ENCODE measurements at places on chromosomes 12 and 14.

DNA sequence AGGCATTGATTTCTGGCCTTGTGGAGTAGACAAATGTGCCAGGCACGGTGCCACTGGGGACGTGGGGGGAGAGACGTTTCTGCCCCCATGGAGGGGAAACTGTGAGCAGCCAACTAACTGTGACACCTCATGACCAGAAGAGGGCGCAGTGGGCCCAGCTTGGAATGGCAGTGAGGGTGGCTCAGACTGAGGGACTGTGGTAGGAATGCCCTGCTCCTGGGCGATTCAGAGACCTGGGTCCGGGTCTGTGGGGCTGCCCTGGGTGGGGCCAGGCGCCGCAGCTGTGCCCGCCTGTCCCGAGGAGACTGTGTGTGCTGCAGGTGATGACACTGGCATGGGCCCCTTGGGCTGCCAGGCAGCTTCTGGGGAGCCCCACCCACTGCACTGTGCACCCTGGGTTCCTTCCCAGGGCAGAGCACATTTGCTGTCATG, 60.6 kb downstream of the SLC25A47 start:
- DNase-seq: peak; percentile 75

DNA sequence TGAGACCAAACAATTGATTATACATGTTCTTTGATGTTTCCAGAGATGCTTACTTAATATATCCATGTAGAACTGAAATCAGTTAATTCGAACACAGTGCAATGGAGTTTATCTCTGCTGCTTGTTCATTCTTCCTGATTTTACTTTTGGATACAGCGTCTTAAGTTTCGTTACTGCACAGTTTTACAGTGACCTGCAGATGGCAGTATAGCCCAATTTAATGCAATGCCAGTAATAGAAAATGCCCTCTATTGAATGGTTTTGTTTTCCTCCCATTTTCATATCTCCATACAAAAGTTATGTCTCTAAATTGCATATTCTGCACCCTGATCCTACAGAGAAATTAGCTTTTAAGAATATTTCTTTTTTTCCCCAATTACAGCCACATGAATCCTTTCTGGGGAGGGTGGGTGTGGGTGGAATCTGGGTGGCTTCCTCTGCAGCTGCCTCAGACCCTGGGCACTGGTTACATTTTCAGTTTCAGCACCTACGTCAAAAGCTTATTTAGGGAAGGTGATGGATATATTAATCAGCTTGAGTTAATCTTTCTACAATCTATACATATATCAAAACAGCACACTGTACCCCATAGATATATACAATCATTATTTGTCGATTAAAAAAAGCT, 101.1 kb upstream of the DCD start:
- DNase-seq: peak; percentile 12

DNA sequence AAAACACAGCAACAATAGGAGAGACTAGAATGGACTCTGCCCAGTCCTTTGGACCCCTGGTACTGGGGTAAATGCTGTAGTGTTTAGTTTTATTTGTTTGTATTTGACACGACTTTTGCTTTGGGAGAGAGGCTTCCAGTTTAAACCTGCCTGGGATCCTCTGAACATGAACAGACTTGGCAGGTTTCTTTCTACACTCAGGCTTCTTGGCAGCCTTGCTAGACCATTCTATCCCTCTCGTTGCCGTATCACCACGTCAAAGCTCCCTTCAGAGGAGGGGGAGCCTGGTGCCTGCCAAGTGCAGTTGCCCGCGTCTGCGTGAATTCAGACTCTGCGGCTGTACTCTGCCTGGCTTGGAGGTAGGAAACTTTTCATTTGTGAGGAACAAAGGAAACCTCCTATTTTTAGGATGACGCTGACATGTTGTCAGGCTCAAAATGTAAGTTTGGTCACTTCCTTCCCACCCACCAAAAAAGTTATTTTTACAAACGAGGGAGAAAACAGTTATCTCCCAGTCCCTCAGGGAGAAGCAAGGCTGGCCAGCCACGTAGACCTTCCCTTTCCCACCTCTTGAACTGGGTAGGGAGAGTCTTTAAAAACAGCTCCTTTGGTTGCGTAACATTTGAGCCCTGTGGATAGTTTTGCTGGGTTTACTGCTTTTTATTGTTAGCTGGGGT, 25.9 kb downstream of the CD9 start:
- no peak for DNase-seq

- DNase-seq: no peak
These were observed 7.7 kb downstream of the SETD3 start for GRCh38 chr14:99472937-99473336.

DNA sequence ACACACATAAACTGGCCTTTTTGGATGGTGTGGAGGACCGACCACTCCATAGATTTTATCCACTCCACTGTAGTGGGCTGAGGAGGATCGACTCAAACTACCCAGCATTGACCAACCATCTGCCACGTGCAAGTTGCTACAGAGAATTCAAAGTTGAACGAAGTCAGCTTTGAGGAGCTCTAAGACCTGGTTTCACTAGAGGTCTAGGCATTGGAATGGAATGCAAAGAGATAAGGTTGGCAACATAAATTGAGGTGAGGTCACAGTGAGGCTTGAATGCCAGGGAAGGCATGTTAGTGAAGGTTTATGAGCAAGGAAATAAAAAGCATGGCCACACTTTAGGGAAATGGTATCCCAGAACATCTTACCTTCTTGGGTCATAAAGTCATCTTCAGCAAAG, 14.5 kb downstream of the VWF start:
- DNase-seq: no peak

DNA sequence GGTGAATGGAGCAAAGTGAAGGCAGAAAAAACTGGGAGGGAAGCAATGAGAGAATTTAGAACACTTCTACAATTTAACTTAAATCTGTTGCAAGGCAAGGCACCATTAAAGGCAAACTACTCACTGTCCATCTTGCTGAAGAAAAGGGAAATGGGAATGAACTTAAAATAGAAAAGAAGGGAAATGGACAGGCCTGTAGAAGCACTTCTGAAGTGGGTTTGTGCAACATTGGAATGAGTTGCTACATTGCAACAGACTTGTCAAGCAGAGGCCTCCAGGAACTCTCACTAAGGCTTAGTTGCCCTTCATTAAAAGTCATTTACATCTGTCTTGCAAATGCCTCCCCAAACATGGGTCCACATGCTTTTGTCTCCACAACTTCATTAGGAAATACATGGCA, 13.7 kb upstream of the OR10AD1 start:
- no peak for DNase-seq

- no peak for DNase-seq
These were observed 92.3 kb upstream of the ARID2 start for GRCh38 chr12:45637242-45637641.

DNA sequence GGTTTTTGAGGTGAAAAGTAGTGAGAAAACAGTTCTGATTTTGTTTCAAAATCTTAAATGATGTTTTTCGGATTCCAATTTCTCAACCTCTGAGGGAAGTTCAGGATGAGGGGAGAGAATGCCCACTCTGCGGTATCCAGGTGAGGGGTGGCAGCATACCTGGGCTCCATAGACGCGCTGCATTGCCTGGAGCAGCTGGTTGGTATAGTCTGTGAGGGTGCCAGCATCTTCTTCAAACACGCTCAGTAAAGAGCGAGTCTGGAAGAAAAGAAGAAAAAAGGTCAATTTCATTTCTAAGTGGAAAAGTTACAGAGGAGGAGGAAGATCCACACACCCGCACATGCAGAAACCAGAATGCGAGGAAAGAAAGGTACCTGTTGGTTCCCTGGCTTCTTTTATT, 7.0 kb downstream of the APPL2 start:
- no peak for DNase-seq

- DNase-seq: no peak
These were observed 301.5 kb upstream of the FBXO33 start for GRCh38 chr14:39733741-39734140.

DNA sequence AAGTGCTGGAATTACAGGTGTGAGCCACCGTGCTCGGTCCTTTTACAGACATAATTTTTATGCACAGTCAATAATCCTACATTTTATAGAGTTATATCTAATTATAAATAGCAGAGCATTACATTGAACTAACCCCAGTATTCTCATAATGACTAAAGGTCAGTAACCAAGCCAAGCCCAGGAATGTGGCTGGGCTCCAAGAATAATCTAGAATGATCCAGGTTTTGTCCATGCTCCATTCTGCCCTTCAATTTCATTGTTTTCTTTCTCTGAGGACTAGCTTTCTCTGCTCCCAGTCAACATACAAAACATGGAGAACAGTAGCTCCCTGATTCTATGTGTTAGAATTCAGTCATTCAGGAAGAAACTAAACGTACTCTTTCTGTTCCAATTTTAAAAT, 92.1 kb upstream of the KRR1 start:
- no peak for DNase-seq

DNA sequence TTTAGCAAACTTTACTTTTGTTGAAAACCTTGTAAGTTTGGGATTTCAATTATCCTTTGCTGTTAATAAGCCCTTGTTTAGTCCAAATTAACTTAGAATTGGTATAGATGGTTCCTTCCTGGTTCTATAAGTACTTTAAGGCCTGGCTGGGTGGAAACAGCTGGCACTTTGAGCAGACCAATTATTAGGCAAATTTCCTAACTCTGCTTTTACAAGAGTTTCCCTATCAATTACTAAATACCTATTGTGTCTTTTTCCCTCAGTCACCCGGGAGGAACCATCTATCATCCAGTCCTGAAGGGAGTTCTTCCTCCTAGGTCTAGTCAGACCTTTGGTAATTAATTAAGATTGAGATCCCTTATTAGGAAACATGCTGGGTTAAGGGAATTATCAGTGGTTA, 138.0 kb downstream of the SLC38A6 start:
- no peak for DNase-seq

DNA sequence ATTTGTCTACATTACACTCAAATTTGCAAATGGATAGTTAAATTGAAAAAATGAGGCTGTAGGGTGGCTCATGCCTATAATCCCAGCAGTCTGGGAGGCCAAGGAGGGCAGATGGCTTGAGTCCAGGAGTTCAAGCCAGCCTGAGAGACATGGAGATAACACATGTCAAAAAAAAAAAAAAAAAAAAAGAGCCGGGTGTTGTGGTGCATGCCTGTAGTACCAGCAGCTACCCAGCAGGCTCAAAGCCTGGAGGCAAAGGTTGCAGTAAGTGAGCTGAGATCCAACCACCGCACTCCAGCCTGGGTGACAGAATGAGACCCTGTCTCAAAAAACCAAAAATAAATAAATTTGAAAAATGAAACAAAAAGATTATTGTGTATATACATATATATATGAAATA, 119.9 kb upstream of the MGAT4C start:
- peak; percentile 1 for DNase-seq

DNA sequence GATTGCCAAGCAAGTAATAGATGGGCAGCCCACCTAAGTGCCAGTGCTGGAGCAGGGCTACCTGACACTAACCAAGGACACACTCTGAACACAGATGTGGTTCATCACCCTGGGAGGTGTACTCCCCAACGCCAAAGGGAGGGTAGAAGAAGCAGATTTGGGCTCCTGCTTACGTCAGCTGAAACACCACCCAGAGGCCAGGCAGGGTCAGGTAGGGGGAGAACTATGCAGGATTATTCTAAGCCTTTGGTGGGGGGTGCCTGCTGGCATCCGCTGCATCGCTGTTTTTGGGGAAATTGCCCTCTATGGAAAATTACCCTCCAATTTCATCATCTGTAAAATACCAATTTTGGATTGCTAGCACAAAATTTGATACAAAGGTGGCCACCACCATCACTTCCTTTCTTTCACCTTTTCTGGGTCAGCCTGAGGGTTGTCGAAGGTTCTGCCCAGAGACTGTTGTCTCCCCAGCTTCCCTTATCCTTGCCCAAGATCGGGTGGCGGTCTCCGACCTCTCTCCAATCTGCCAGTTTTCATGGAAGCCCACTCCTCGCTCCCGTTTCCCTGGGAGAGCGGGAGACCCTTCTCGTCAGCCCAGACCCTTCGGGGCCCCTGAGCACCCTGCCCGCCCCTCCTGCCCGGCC, 535 bp downstream of the BIN2 start:
- no peak for DNase-seq

GRCh38 chr12:52151153-52151836, 40.5 kb downstream of the KRT80 start:
- DNase-seq: no peak

GRCh38 chr12:65278576-65279368, at the start of gene MSRB3:
MSRB3 (plus strand) TSS chr12:65278683; CDS start chr12:65308580, 29,897 bp downstream.
- peak; percentile 78 for DNase-seq

DNA sequence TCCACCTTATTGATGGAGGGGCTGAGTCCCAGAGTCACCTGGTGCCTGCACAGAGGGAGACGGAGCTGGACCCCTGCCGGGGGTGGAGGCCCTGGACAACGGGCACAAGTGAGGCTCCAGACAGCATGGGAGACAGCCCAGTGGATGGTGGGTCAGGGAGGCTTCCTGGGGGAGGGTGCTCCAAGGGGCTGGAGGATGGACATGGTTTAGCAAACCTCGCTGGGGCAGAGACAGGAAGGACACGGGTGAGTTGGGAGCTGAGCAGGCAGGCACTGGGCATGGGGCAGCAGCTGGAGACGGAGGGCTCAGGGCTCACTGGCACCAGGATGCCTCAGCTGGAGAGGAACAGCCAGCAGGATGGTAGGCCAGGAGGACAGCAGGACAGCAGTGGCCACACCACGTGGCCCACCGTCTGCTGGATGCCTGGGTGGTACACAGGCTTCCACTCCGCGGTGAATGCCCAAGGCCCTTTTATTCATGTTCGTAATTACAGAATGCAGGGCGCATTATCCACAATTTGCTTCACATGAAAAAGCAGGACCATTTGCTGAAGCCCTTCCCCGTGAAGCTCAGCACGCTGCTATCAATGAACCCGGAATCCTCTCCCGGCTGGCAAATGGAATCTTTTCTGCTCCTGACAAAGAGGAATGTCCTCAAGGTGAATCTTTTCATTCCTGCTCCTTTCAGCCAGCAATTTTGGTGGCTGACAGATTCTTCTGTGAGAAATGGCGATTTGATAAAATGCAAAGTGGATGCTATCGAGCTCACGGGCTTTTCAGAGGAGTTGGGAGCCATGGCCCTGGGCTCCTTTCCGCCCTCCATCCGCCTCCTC, 138.1 kb upstream of the C14orf180 start:
- no peak for DNase-seq

DNA sequence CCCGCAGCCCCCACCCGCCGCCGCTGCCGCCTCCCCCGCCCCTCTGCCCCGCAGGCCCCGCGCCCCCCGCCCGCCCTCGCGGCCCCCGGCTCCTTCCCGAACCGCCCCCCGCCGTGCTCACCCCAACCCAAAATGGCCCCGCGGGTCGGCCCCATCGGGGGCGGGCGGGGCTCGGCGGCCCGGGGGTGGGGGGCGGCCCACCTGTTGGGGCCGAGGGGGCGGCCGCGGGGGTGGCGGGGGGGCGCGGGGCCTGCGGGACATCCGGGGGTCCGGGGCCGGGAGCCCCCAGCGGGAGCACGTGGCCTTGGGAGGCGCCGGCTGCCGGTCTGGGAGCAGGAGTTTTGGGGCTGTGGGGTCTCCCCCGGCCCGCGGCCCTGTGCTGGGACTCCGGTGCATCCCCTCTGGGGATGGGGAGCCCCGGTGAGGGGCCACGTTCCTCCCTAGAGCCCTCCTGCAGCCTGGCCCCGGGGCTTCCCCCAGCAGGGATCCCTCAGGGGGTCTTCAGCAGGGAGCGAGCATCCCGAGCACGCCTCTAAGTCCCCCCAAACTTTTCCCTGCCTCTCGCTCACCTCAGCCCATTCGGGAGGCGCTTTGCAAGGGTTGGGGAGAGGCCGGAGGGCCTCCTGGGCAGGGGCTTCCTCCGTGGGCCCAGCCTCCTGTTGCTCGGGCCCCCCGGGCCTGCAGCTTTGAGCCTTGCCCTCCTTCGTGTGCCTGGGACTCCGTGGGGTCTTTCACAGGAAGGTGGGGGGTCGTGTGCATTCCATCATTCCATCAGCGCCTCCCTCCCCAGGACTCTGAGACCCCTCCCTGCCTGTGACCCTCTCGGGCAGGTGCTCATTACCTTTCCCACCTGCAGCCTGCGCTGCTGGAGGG, 710 bp downstream of the MTA1 start:
- DNase-seq: no peak

- no peak for DNase-seq
These were observed 96.2 kb upstream of the BMP4 start for GRCh38 chr14:54052696-54053385.

GRCh38 chr12:31390991-31391390, 65.0 kb upstream of the SINHCAF start:
- DNase-seq: no peak

Measured in HuH-7 (cell line).